A549 treated with CORT108297 at 1 μM for 4 hours (cell line): ENCODE measurements at places on chromosomes 5 and 9. TPM values are rescaled to one million over a fixed set of nuclear protein-coding genes. Genes with fewer than 3 reads are reported as not detected.

FAM81B gene
- not detected in 5 replicates for total RNA-seq

SLC6A18 gene
- total RNA-seq: not detected in 5 replicates

SCGB3A1 gene
- total RNA-seq: not detected in 5 replicates

TRUB2 gene
- 40.0 to 56.0 TPM (median 51.8 TPM) in 5 replicates for total RNA-seq
